ENCODE measurements at places on chromosomes 3 and 15. TPM values are rescaled to one million over a fixed set of nuclear protein-coding genes. Genes with fewer than 3 reads are reported as not detected.
A peak's percentile ranks its signal among the peaks of the same experiment; 100 is the strongest.

PTH1R gene
- total RNA-seq: not detected

IL17RB gene
- total RNA-seq: not detected

NCEH1 gene
- 16.4 TPM for total RNA-seq

ITIH1 gene
- not detected for total RNA-seq

FOXB1 gene
- total RNA-seq: not detected

FANCD2OS gene
- total RNA-seq: not detected

SPTSSB gene
- not detected for total RNA-seq

MESD gene
- 26.3 TPM for total RNA-seq

CLDN1 gene
- total RNA-seq: 2.4 TPM

SPG21 gene
- 41.8 TPM for total RNA-seq

GPR87 gene
- 0.29 TPM for total RNA-seq

SMCO1 gene
- not detected for total RNA-seq

SRGAP3 gene
- total RNA-seq: 0.78 TPM

UBA3 gene
- 76.4 TPM for total RNA-seq

DIPK2A gene
- total RNA-seq: 23.2 TPM

AMIGO3 gene
- total RNA-seq: 4.0 TPM

LRRN1 gene
- not detected for total RNA-seq

GRCh38 chr3:40713795-40714194, 189.0 kb downstream of the ZNF621 start:
- DNase-seq: no peak
- H3K4me3 ChIP-seq: no peak overlapping the region
- no peaks in the 10 kb centered on the region for H3K4me1 ChIP-seq

GRCh38 chr3:39150803-39151631, 2.4 kb downstream of the CSRNP1 start:
- peaks cover 73% of the 10 kb centered on the region for H3K4me1 ChIP-seq
- DNase-seq: peak; percentile 95
- peak overlapping the region; percentile 98 for H3K27ac ChIP-seq

DNA sequence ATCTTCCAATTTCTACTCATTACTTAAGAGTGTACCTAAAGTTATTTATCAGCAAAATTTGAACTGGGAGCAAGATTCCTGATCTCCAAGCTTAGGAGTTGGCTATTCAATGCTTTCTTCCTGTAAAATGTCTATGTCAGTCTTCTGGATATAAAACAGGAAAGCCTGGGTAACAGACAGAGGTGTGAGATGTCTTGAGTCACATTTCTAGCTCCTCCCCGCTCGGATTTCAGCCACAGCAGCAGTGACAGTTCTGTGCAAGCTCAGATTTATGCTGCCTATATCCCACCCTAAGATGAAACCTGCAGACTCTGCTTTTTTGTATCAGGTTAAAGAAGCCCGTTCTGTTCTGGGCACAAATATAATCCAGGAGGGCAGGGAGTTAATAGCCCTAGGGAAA, 2.1 kb upstream of the ARMC8 start:
- DNase-seq: no peak
- H3K36me3 ChIP-seq: peaks cover 17% of the 10 kb centered on the region
- H3K4me1 ChIP-seq: peaks cover 7% of the 10 kb centered on the region
- H3K27me3 ChIP-seq: peaks cover 14% of the 10 kb centered on the region

GRCh38 chr15:51589881-51590568, 32.5 kb downstream of the DMXL2 start:
- no peak for DNase-seq
- no peaks in the 10 kb centered on the region for H3K4me1 ChIP-seq
- H3K27me3 ChIP-seq: no peaks in the 10 kb centered on the region
- no peak overlapping the region for H3K27ac ChIP-seq

- H3K27ac ChIP-seq: no peak overlapping the region
- H3K4me1 ChIP-seq: no peaks in the 10 kb centered on the region
- no peaks in the 10 kb centered on the region for H3K36me3 ChIP-seq
- no peaks in the 10 kb centered on the region for H3K27me3 ChIP-seq
These were observed 161.2 kb upstream of the ABI3BP start for GRCh38 chr3:101154401-101154800.

DNA sequence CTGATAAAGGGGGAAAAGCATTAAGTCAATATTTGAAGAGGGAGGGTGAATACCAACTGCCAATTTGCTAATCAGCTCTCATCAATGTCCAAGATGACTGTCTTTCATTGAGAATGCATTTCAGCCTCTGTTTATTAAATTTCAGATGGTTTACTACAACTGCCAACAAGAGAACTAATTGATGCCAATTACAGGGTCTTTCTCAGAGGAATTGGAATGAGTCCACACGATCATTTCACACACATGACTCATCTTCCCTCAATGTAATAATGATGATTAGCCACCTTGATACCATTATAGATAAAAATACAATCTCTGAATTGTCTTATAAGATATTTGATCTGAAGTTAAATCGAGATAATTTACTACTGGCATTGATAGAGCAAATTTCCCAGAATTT, 1274.4 kb downstream of the ROBO2 start:
- H3K4me3 ChIP-seq: no peak overlapping the region
- H3K4me1 ChIP-seq: no peaks in the 10 kb centered on the region
- H3K36me3 ChIP-seq: no peaks in the 10 kb centered on the region

- no peak overlapping the region for H3K27ac ChIP-seq
- no peak for DNase-seq
- H3K4me1 ChIP-seq: no peaks in the 10 kb centered on the region
- H3K4me3 ChIP-seq: no peak overlapping the region
These were observed 25.0 kb downstream of the SRGAP3 start for GRCh38 chr3:9224490-9224889.

DNA sequence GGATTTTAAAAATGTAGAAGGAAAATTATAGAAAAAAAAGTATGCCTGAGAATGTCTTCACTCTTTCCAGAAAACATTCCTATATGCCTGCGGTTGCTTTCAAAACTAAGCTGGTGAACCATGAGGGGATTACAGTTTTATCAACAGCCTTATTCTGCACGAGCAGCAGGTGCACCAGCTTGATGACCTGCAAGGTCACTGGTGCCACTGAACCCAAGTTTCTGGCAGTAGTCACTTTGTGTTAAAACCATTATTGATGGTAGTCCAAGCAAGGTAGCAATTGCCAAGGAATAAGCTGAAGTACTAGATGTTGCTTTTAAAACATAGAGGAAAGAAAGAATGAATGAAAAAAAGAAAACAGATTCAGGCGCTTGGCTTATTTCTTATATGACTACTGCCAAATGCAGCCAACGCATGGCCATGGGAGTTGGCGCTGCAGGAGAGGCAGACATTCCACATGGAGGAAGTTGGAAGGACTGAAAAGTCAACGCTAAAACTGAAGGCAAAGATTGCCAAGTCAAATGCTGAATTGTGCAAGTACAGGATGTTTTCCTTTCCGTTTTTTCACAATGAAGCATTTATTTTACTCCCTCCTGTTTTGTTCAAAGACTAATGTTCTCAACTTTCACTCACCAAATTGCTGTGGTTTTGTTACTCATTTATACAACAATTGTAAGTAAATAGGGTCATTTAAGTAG, 601.4 kb downstream of the CADM2 start:
- no peaks in the 10 kb centered on the region for H3K4me1 ChIP-seq
- H3K4me3 ChIP-seq: no peak overlapping the region
- no peak overlapping the region for H3K27ac ChIP-seq
- H3K27me3 ChIP-seq: no peaks in the 10 kb centered on the region

- H3K4me1 ChIP-seq: peaks cover under 1% of the 10 kb centered on the region
- no peak overlapping the region for H3K4me3 ChIP-seq
These were observed 45.5 kb upstream of the TNFSF10 start for GRCh38 chr3:172568701-172569100.

DNA sequence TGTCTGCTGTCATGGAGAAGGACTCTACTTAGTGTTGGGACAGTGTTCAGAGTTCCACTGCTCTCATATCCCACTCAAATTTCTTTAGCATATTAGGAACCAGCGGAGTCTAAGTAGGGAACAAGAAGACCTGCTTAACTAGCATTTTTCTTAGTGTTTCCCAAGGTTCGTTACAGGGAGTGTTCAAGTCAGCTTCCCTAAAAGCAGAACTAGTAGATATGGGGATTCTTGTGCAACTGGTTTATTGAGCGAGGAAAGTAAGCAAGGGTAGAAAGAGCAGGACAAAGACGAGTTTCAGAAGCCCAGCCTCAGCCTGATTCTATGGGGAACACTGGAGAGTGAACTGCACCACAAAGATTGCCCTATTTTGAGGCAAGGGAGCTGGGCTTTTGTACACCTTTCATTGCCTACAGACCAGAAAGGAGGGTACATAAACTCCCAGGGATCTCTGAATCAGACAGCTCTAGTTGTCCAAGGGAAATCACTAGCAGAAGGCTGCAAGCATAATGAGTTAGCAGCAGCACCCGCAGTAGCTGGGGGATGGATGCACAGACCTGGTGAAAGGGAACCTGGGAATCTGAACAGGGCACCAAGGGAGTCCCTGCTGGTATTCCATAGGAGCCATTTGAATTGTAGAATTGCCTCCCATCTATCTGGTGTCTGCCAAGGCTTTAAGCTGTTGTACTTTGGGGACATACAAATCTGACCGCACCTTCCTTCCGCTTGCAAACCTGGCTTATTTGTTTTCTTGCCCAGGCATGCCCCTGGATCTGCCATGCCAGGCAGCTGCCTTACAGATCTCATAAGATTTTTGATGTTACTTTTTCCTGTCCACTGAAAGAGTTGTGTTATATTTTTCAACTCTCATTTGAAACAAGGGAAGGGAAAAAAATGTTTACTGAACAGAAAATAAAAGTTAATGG, 15.1 kb downstream of the CMTM7 start:
- H3K4me1 ChIP-seq: peaks cover 9% of the 10 kb centered on the region
- H3K27ac ChIP-seq: no peak overlapping the region

DNA sequence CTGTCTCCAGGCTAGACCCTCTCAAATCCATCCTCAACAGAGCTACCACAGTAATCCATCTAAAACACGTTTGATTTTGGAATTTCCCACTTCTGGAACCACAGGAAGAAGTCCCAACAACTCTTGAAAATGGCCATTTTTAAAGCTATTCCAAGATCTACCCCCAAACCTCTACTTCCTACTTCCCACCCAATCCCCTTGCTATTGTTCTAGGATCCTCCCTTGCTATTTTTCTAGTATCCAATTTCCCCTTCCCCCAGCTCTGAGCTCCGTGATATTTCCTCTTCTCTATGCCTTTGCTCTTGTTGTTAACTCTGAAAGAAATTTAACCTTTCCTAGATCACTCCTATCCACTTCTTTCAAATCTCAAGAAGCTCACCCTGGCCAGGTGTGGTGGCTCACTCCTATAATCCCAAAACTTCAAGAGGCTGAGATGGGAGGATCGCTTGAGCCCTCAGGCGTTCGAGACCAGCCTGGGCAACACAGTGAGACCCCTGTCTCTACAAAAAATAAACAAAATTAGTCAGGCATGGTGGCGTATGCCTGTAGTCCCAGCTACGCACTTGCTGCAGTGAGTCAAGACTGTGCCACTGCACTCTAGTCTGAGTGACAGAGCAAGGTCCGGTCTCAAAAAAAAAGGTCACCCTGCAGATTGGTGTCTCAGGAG, 13.0 kb downstream of the UACA start:
- no peaks in the 10 kb centered on the region for H3K27me3 ChIP-seq
- no peak overlapping the region for H3K4me3 ChIP-seq
- peaks cover 6% of the 10 kb centered on the region for H3K36me3 ChIP-seq
- H3K27ac ChIP-seq: no peak overlapping the region
- no peaks in the 10 kb centered on the region for H3K4me1 ChIP-seq

- H3K36me3 ChIP-seq: no peaks in the 10 kb centered on the region
- H3K4me3 ChIP-seq: no peak overlapping the region
- no peak overlapping the region for H3K27ac ChIP-seq
These were observed 406.9 kb upstream of the ADAMTS9 start for GRCh38 chr3:65094723-65095122.

DNA sequence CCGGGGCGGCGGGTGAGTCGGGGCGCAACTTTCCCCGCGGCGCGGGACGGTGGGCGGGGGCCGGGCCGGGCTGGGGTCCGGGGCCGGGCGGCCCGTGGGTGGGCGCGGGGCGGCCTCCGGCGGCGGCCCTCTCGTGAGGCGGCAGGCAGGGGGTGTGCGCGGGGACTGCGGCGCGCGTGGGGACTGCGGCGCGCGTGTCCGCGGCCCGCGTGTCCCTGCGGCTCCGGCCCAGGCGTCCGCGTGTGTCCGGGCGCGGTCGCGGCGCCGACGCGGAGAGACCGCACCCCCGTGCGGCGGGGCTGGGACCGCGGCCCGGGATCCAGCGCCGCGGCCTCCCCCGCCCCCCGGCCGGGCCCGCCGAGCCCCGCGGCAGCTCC, 349 bp downstream of the PLXNA1 start:
- H3K27me3 ChIP-seq: no peaks in the 10 kb centered on the region
- peaks cover 20% of the 10 kb centered on the region for H3K4me1 ChIP-seq
- no peak overlapping the region for H3K27ac ChIP-seq
- no peak for DNase-seq
- peak overlapping the region; percentile 92 for H3K4me3 ChIP-seq

DNA sequence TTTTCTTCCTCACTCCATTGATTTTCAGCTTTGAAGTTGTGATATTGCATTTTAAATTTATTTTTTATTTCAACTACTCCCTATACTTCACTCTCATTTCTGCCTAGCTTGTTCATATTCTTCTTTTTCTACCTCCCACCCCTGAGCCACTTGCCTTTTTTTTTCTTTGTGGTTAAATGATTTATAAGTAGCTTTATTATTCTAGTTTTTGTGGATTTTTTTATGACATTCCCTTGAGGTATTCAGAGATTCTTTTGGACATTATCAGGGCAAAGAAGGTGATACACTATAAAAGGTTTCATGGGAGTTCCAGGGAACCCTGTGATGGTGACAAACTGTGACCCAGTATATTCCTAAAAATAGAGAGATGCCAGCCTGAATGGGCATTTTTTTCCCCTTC, 3.3 kb downstream of the C15orf61 start:
- no peak overlapping the region for H3K27ac ChIP-seq
- H3K4me3 ChIP-seq: no peak overlapping the region

DNA sequence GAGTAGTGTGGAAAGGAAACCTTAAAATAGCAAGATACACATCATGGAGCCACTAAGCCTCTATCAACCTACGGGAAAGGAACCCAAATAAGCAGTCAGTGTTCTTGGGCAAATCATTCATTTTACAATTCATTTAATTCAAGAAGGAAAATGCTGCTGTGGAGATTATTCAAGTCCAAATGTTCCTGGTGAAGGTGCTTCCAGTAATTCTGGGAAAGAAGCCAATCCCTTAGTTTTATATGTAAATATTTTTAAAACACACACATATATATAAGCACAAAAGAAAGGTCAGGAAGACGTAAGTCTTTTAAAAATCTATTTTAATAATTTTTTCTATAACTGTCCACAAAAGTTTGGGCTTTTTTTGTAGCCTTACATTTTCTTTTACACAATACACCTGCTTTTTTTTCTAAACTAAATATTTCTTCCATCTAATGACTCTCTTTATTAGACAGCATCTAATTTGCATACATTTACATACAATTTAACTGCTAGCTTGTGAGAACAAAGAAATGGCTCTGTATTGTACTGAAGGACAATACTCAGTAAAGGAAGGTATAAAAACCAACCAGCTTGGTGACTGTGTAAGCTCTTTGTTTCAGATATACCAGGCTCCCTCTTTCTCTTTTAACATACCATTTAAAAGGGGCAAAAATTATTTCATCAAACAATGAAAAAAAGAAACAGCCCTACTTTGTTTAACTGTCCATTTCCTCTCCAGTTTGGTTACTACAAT, 269.5 kb downstream of the ZBTB20 start:
- H3K4me1 ChIP-seq: 0 out of 2 replicates have a peak, but pooled peaks cover 7% of the 10 kb centered on the region
- no peak for DNase-seq
- no peak overlapping the region for H3K4me3 ChIP-seq
- no peaks in the 10 kb centered on the region for H3K27me3 ChIP-seq
- no peak overlapping the region for H3K27ac ChIP-seq
